ENCODE measurements at places on chromosomes 6 and 20.

GRCh38 chr20:34293589-34293988 lies 9.6 kb downstream of the AHCY start:
- no peak for DNase-seq

GRCh38 chr6:138088326-138088762 lies 18.9 kb downstream of the PERP start:
- DNase-seq, result peak; percentile 72

GRCh38 chr20:5781798-5782750 lies 31.9 kb downstream of the SHLD1 start:
- DNase-seq, result no peak

DNA sequence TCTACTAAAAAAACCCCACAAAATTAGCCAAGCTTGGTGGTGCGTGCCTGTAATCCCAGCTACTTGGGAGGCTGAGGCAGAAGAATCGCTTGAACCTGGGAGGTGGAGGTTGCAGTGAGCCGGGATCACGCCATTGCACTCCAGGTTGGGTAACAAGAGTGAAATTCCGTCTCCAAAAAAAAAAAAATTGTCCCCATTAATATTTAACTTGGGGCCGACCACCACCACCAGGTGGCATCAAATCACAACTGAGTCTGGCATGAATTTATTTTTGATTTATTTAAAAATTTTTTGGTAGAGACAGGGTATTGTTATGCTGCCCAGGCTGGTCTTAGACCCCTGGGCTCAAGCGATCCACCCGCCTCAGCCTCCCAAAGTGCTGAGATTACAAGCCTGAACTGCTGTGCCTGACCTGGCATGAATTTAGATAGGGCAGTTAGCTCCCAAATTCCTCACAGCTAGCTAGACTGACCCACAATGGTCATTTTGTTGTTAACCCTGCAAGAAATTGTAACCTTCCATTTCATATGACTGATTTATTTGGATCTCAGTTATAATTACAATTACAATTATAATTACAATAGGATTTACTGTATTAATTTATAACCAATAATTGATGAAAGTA lies 17.1 kb upstream of the BEND3 start:
- DNase-seq, result no peak

DNA sequence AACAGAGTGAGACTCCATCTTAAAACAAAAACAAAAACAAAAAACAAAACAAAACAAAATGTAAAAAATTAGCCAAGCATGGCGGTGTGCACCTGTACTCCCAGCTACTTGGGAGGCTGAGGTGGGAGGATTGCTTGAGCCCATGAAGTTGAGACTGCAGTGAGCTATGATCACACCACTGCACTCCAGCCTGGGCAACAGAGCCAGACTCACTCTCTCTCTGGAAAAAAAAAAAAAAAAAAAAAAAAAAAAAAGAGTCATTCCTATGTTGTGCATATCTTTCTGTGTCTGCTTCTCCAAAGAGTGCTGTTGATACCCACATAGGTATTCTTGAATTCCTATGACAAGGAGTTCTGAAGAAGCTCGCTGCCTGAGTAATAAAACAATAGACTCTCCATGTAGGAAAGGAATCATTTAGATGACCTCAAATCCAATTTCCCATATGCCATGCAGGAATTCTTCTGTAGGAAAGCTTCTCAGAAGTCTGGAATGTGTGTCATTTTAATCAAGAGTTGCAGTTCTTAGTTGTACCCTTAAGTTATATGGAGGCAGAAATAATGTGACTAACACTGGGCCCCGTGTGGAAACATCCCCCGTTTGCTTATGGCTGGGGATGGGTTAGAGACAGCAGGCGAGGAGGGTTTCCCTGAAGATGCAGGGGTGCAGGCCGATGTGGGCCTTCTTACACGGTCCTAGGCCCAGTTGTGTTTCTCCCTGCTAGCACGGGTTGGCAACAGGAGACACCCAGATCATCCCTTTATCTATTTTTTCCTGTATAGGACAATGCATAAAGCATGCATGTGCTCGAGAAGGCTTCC lies 79.4 kb downstream of the ZDHHC14 start:
- peak; percentile 40 for DNase-seq

DNA sequence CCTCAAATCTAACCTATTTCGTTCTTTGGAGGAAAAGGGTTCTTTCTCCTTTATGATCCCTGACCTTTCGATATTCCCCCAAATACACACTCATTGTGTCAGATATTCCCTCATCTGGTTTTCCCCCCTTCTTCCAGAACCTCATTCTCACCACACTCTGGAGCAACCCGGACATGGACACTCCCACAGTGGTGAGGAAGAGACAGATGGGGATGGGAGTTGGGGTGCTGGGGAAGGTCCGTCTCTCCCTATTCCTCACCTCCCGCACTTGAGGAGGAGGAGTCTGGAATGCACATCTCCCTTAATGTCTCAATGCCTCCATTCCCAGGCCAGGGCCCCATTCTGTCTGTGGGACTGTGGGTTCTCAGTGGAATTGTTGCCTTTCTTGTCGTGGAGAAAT lies 1.3 kb downstream of the SLC39A7 start:
- DNase-seq, result no peak

DNA sequence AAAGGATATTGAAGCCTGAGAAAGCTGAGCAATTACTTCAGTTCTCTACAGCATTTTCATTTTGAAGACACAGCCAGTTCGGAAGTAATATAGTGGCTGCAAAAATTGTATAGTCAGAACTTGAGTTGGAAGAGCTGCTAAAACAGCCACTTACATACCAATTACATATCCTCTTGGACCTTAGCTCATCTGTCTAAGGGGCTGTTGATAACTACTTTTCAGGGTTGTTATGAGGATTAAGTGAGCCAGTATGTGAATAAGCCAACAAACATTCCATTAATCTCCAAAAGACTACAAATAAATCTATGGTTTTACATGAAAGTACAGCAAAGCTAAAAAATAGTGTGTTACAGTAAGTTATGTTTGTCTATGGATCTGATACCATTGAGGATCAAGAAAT lies 59.7 kb downstream of the TMEM200A start:
- peak; percentile 48 for DNase-seq

DNA sequence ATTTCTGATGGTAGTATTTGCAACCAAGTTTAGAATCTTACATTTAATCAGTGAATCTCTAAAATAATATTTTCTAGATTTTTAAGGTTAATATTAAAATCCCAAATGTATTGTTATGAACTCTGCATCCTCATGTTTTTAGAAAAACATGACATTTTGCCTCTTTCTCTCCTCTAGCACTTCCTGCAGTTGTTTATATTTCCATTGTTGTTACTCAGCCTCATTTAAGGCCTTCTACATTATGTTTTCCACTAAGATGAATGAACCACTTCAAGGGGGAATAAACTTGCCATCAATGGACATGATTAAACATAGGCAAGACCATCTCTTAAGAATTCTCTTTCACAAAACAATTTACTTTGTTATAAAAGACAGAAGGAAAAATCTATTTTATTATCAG lies 333.5 kb upstream of the IRAK1BP1 start:
- DNase-seq, result no peak

GRCh38 chr6:11598687-11599086 lies 61.1 kb downstream of the TMEM170B start:
- no peak for DNase-seq

GRCh38 chr6:21340573-21340972 lies 253.0 kb upstream of the SOX4 start:
- no peak for DNase-seq

GRCh38 chr20:36854348-36855240 lies 21.3 kb upstream of the TLDC2 start:
- DNase-seq, result no peak

GRCh38 chr20:20820104-20820503 lies 107.7 kb upstream of the RALGAPA2 start:
- DNase-seq, result no peak

DNA sequence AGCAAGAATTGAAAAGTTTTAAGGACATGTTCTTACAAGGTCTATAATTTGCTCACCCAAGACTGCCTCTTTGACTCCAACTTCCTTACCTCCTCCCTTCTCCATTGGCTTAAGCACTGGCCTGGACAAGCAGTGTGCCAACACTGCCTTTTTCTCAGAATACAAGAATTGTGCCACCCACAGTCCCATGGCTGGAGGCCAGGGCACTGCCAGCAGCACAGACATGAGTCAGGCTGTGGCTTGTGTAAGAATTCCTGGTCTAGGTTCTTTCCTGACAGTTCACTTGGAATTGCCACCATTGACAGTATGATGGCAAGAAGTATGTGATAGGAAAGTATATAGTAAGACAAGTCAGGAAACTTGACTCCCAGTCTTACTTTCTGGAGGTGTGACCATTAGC lies 202.7 kb upstream of the MARCKS start:
- DNase-seq, result peak; percentile 82

DNA sequence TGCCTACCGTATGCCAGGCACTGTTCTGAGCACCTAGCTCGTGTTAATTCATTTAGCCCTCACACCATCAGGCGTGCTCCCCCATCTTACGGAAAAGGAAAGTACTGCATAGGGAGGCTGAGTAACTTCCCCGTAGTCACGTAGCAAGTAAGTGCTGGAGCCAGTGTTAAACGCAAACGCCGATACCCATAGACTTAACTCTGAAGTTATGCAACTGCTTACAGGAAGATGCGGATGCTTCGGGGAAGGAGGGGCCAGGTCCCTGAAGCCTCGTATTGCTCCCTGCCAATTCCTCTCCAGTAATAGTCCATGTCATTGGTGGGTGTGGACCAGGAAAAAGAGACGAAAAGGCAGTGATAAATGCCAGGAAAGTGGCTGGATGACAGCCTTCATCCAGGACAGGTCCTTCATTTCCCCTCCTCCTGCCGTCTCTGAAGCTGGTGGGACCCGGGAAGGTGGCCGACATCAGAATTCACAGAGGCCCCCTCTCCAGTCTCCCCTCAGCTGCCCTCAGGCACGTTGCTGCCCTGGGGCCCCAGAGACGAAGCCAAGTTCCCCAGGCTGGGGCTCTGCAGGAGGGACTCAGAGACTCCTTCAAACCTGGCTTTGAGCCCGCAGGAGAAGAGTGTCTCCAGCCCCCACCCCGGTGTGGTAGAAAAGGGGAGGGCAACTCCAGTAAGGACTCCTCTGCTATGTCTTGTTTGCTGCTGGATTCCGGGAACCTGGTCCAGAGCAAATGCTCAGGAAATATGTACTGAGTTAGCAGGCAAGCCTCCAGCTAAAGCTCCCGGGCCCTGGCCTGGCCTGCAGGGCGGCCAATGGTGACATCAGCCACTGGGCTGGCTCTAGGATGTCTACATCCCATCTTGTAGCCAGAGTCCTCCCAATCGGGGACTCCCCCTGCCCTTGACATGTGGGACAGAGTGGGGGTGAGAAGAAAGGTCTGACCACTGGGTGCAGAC lies 37.8 kb downstream of the RAB44 start:
- peak; percentile 90 for DNase-seq

- peak; percentile 25 for DNase-seq
Observed at GRCh38 chr6:5084360-5084780, 771 bp upstream of the PPP1R3G start.

GRCh38 chr6:16733085-16733484 lies 28.2 kb downstream of the ATXN1 start:
- DNase-seq, result no peak

GRCh38 chr6:144217797-144218196 lies 67.3 kb upstream of the UTRN start:
- no peak for DNase-seq

DNA sequence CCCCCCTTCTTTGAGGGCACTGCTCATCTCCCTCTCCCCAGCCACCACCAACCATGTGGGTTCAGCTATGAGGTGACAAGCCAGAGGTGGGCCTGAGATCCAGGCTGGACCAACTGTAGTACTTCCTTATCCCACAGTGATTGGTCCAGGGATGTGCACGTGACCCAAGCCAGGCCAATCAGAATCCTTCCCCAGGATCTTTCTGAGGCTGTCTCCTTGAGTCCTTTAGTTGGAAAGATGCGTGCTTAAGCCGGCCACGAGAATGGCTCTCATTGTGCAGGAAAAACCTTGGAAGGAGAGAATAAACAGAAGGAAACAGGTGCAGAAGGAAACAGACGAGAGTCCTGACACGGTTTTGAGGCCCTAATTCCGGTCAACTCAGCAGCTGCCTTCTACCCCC lies 39.2 kb downstream of the ZC3H12D start:
- DNase-seq, result no peak

GRCh38 chr6:37068356-37069270 lies 63.2 kb downstream of the FGD2 start:
- no peak for DNase-seq

DNA sequence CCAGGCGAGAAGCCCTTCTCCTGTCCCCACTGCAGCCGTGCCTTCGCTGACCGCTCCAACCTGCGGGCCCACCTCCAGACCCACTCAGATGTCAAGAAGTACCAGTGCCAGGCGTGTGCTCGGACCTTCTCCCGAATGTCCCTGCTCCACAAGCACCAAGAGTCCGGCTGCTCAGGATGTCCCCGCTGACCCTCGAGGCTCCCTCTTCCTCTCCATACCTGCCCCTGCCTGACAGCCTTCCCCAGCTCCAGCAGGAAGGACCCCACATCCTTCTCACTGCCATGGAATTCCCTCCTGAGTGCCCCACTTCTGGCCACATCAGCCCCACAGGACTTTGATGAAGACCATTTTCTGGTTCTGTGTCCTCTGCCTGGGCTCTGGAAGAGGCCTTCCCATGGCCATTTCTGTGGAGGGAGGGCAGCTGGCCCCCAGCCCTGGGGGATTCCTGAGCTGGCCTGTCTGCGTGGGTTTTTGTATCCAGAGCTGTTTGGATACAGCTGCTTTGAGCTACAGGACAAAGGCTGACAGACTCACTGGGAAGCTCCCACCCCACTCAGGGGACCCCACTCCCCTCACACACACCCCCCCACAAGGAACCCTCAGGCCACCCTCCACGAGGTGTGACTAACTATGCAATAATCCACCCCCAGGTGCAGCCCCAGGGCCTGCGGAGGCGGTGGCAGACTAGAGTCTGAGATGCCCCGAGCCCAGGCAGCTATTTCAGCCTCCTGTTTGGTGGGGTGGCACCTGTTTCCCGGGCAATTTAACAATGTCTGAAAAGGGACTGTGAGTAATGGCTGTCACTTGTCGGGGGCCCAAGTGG lies 5.3 kb downstream of the SNAI1 start:
- no peak for DNase-seq

DNA sequence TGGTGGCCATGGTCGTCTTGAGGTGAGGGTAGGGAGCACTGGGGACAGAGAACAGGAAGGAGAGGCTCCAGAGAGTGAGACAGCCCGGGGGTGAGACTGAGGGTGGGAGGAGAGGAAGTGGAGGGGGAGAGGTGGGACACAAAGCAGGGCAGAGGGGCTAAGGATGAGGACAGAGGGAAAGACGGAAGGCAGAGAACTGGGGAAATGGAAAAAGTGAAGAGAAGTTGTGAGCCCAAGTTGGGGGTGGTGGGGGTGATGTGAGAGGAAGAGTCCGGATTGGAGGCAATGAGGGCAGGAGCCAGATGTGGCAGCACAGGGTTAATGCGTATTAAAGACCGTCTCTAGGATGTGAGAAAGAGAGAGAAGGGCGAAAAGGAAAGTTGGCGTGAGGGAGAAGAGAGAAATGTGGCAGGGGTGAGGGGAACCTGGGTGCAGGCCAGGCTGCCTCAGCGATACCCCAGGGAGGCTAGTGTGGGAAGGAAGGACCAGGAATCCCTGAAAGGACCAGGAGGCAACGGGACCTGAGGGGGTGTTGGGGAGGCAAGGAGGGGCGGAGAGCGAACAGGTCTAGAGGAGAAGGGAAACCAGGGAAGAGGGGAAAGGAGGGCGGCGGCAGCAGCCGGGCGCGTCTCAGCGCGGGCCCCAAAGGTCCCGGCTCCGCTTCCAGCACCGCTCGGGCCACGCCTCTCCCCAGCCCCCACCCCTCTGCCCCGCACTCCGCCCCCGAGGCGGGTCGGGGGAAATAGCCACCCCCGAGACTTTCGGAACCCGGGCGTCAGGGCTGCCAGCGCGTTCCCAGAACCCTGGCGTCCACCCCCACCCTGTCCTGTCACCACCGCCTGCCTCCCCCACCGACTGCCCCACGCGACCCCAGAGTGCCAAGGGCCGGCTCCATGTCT lies at the start of gene PPP1R18:
PPP1R18 (minus strand) TSS at position 637 of the 899 bp plus-strand sequence; CDS start at position 10, 627 bp downstream.
- peak; percentile 65 for DNase-seq
